ENCODE measurements at places on chromosomes 6 and 20.
A peak's percentile ranks its signal among the peaks of the same experiment; 100 is the strongest.

- DNase-seq, result no peak
Measured at GRCh38 chr6:1610497-1611321, 994 bp downstream of the FOXC1 start.

GRCh38 chr20:51542571-51543421, at the start of gene NFATC2:
Gene NFATC2 (minus strand): TSS chr20:51542719. CDS start chr20:51542499, 220 bp downstream.
- DNase-seq, result no peak

- no peak for DNase-seq
Measured at GRCh38 chr20:31859998-31860380, 10.3 kb downstream of the DUSP15 start.

- peak; percentile 61 for DNase-seq
Measured at GRCh38 chr20:62121776-62122653, at the start of gene LSM14B. Gene LSM14B (plus strand): TSS chr20:62122475. CDS start chr20:62122667, 192 bp downstream.

GRCh38 chr20:11170565-11170964, 496.8 kb upstream of the JAG1 start:
- DNase-seq, result no peak

All from NCI-H524 treated with DMSO at 0.1 percent for 48 hours (cell line).